ENCODE measurements at places on chromosomes 2 and 18. TPM values are rescaled to one million over a fixed set of nuclear protein-coding genes. Genes with fewer than 3 reads are reported as not detected.

DNA sequence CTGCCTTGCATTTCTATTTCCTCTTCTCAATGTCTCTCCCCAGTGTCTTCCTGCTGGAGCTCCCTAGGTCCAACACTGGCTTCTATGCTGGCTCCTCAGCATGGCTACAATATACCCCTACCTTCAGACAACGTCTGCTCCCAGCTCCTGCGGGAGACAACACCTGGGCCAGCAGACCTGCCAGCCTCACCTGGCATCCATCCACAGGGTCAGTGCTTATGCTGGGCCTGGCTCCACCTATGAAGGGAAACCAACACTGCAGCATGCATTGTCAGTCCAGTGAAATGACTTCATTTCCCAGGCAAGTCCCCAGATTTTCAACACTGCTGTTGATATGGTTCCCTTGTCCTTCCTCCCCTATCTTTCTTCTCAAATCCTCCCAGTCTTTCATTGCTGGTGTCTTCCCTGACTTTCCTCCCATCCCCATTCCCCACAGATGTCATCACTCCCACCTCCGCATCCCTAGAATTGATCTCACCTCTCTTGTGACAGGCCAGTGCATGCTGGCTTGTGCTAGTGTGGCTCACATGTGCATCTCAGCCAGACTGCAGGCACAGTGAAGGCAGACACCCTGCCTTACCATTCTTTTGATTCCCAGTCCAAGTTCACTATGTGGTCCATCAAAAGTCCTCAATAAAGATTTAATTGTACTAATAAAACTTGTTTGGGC is 98.0 kb downstream of the MYO5B start:
- H3K36me3 ChIP-seq, result no peaks in the 10 kb centered on the region
- no peak for DNase-seq
- H3K4me3 ChIP-seq, result no peak overlapping the region
- H3K27ac ChIP-seq, result no peak overlapping the region
- H3K4me1 ChIP-seq, result no peaks in the 10 kb centered on the region

DNA sequence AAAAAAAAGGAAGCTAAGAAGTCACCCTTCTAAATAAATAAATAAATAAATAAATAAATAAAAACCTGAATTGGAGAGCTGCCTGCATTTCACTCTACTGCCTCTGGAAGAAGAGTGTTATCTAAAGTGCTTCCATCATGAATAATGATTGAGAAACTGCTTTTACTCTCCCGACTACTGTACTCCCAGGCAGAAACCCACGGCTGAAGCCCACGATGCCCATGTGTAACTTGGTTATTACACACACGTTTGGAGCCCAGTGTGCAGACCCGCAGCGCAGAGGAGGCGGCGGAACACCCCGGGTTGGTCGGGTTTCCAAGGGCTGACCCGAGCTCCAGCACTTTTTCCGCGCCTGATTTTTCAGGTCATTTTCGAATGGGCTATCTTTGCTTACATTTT is 697 bp upstream of the SPATS2L start:
- H3K27me3 ChIP-seq, result no peaks in the 10 kb centered on the region
- H3K4me1 ChIP-seq, result peaks cover 6% of the 10 kb centered on the region
- H3K4me3 ChIP-seq, result peak overlapping the region; percentile 91
- DNase-seq, result peak; percentile 28
- peak overlapping the region; percentile 93 for H3K27ac ChIP-seq
- H3K36me3 ChIP-seq, result no peaks in the 10 kb centered on the region

DNA sequence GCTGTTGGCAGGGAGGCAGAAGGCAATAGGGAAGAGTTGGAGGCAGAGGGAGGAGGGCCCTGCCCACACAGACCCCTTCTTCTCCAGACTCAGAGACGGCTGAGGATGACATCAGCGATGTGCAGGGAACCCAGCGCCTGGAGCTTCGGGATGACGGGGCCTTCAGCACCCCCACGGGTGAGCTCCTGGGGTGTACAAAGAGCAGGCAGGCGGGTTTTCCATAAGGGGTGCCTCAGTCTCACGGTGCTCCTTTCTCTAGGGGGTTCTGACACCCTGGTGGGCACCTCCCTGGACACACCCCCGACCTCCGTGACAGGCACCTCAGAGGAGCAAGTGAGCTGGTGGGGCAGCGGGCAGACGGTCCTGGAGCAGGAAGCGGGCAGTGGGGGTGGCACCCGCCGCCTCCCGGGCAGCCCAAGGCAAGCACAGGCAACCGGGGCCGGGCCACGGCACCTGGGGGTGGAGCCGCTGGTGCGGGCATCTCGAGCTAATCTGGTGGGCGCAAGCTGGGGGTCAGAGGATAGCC is 10.0 kb downstream of the SPEG start:
- H3K27me3 ChIP-seq, result no peaks in the 10 kb centered on the region
- no peak overlapping the region for H3K4me3 ChIP-seq
- H3K27ac ChIP-seq, result peak overlapping the region; percentile 43
- no peaks in the 10 kb centered on the region for H3K36me3 ChIP-seq
- no peaks in the 10 kb centered on the region for H3K4me1 ChIP-seq

- peak overlapping the region; percentile 4 for H3K4me3 ChIP-seq
- DNase-seq, result peak; percentile 18
- H3K27me3 ChIP-seq, result no peaks in the 10 kb centered on the region
- no peaks in the 10 kb centered on the region for H3K4me1 ChIP-seq
- H3K36me3 ChIP-seq, result no peaks in the 10 kb centered on the region
Observed at GRCh38 chr2:27765621-27766286, 5.8 kb upstream of the MRPL33 start.

GRCh38 chr2:65382776-65383357 is 49.5 kb downstream of the SPRED2 start:
- H3K27me3 ChIP-seq, result no peaks in the 10 kb centered on the region
- peak; percentile 83 for DNase-seq
- no peaks in the 10 kb centered on the region for H3K36me3 ChIP-seq
- no peak overlapping the region for H3K4me3 ChIP-seq
- peak overlapping the region; percentile 82 for H3K27ac ChIP-seq
- peaks cover 24% of the 10 kb centered on the region for H3K4me1 ChIP-seq

- no peak overlapping the region for H3K4me3 ChIP-seq
- no peaks in the 10 kb centered on the region for H3K27me3 ChIP-seq
- DNase-seq, result peak; percentile 51
- H3K27ac ChIP-seq, result no peak overlapping the region
Observed at GRCh38 chr2:18047896-18048657, 169.6 kb downstream of the KCNS3 start.

DNA sequence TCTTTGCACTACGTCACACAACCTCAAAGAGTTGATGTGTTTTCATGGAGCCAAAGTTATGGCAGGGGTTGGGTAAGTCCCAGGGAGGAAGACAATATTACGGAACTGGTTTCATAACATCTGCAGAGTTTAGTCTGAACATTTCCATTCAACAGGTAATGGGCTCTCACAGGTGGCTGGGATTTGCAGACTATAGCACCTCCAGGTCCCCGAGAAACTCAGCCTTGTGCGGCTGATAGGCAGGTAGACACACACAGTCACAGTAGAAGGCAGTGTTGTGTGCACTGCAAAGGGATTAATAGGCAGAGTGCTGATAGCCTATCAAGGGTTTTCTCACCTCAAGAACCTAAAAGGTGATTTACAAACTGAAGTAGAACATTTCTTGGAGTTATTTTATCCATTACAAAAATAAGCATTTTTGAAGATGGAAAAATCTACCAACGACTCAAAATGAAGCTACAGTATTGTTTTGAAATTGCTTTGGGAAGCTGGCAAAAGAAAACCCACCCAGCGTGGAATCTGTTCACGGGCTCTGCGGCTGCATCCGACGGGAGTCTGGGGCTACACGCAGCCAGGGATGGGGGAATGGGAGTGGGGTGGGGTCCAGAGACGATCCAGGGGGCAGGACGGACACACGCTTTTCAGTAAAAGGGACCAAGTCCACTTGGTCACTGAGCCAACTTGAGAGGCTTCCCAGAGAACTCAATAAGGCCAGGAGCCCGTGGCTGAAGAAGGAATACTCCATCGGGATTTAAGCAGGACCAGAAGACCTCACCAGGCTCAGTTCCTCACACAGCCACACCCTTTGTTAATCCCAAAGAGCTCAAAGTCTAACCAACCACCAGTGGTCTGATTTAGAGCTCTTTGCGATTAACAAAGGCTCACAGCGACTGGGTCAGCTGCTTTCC is 82.9 kb downstream of the CHRNA1 start:
- H3K4me3 ChIP-seq, result peak overlapping the region; percentile 83
- H3K27me3 ChIP-seq, result no peaks in the 10 kb centered on the region
- no peaks in the 10 kb centered on the region for H3K4me1 ChIP-seq
- peak overlapping the region; percentile 76 for H3K27ac ChIP-seq
- no peak for DNase-seq
- no peaks in the 10 kb centered on the region for H3K36me3 ChIP-seq

DNA sequence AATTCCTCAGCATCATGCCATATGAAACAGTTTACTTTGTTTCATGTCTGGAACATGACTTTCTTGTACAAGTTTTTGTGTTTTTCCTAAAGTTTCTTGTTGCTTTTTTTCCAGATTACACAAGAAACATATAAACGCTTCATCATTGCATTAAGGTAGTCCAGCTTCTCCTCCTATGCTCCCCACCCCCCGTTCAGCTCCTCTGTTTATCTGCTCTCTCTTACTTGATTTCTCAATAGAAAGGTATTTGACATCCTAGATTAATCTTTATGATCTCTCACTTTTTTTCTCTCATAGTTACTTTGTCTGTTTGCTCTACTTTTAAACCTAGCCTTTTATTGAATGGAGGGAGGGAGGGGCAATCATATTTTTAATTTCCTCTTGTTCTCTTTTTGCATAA is 25.4 kb downstream of the SLC40A1 start:
- H3K4me1 ChIP-seq, result peaks cover 5% of the 10 kb centered on the region
- peak; percentile 65 for DNase-seq
- H3K4me3 ChIP-seq, result no peak overlapping the region
- H3K27ac ChIP-seq, result no peak overlapping the region
- no peaks in the 10 kb centered on the region for H3K27me3 ChIP-seq

DNA sequence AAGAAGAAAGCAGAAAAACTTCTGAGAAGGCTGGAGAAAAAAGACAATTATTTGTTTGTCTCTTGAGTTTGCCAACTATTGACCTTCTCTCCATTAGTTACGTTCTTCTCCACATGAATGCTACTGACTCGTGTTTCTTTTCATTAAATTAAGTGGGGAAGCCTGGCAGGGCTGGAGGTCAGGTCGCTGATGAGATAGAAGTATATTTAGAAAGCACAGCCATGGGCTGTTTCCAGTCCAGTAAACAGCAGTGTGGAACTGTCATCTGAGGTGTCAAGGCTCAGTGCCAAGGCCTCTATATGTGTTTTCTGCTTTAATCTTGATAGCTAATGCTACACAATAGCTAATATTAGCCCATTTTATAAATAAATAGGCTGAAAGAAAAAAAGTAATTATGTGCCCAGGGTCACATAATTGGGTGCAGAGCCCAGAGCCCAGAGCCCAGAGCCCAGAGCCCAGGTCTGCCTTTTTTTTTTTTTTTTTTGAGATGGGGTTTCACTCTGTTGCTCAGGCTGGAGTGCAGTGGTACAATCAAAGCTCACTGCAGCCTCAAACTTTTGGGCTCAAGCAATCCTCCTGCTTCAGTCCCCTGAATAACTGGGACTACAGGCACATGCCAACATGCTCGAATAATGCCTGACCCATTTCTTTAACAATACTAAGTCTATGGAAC is 6.3 kb downstream of the MSGN1 start:
- H3K4me3 ChIP-seq, result no peak overlapping the region
- no peaks in the 10 kb centered on the region for H3K4me1 ChIP-seq
- no peak overlapping the region for H3K27ac ChIP-seq

GRCh38 chr2:201860636-201861066 is 54.3 kb downstream of the CDK15 start:
- H3K4me3 ChIP-seq, result no peak overlapping the region
- H3K27me3 ChIP-seq, result peaks cover 3% of the 10 kb centered on the region
- peak; percentile 59 for DNase-seq

- DNase-seq, result peak; percentile 10
- H3K4me1 ChIP-seq, result no peaks in the 10 kb centered on the region
- H3K27me3 ChIP-seq, result no peaks in the 10 kb centered on the region
- no peaks in the 10 kb centered on the region for H3K36me3 ChIP-seq
Observed at GRCh38 chr2:30346471-30347169, 100.4 kb upstream of the LCLAT1 start.

DNA sequence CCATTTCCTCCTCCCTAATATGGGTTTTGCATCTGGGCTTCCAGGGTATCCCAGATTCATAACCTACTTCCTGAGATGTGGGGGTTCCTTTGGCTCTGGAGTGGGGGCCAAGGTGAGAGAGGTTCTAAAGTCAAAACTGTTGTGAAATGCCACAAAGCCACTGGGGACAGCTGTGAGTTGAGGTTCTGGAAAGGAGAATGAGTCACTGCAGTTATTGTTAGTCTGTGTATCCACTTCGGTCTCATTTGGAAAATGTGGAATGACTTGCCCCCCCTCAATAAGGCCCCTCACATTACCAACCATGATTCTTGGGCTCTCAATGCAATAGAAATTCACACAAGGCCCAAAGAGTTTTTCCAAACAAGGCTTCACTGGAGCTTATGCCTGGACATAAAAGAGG is 51.1 kb upstream of the LGALSL start:
- H3K4me3 ChIP-seq, result no peak overlapping the region
- DNase-seq, result no peak
- no peaks in the 10 kb centered on the region for H3K27me3 ChIP-seq
- no peaks in the 10 kb centered on the region for H3K36me3 ChIP-seq
- peaks cover 2% of the 10 kb centered on the region for H3K4me1 ChIP-seq

GRCh38 chr18:2976218-2977132 is 36.5 kb downstream of the LPIN2 start:
- H3K4me1 ChIP-seq, result no peaks in the 10 kb centered on the region
- H3K27ac ChIP-seq, result peak overlapping the region; percentile 17
- H3K36me3 ChIP-seq, result no peaks in the 10 kb centered on the region
- H3K27me3 ChIP-seq, result no peaks in the 10 kb centered on the region
- DNase-seq, result no peak
- no peak overlapping the region for H3K4me3 ChIP-seq

DNA sequence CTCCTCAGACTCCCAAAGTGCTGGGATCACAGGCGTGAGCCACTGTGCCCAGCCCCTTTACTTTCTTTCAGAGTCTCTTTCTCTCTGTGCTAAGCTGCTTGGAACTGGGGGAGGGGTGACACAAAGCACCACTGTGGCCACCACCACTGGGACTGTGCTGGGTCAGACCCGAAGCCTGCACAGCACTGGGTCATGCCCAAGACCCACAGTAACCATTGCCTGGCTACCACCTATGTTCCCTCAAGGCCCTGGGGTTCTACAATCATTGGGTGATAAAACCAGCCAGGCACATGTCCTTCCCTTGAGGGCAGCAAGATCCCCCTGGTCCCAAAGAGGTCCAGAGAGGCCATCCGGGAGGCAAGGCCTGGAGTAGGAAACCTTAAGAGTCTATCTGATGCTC is 9.1 kb upstream of the CAB39 start:
- DNase-seq, result no peak
- no peak overlapping the region for H3K27ac ChIP-seq
- H3K4me1 ChIP-seq, result no peaks in the 10 kb centered on the region
- H3K4me3 ChIP-seq, result no peak overlapping the region
- H3K27me3 ChIP-seq, result no peaks in the 10 kb centered on the region
- no peaks in the 10 kb centered on the region for H3K36me3 ChIP-seq

Gene C2orf78
- not detected for total RNA-seq

Gene FN1
- 84.2 TPM for total RNA-seq

Gene UGT1A8
- not detected for total RNA-seq

Gene HAAO
- total RNA-seq, result 14.0 TPM

Gene SLC30A3
- not detected for total RNA-seq

Gene SERPINB11
- 37.8 TPM for total RNA-seq

Gene PAX8
- total RNA-seq, result 1.0 TPM

Gene GCKR
- total RNA-seq, result 0.87 TPM

Gene SAG
- 0.45 TPM for total RNA-seq

Data from prostate gland (tissue), 2 donors.